CD4-positive, alpha-beta memory T cell (primary cell): ENCODE measurements at places on chromosomes 12 and 14.

GRCh38 chr12:108825201-108825950, 32.0 kb downstream of the SSH1 start:
- no peak for DNase-seq

DNA sequence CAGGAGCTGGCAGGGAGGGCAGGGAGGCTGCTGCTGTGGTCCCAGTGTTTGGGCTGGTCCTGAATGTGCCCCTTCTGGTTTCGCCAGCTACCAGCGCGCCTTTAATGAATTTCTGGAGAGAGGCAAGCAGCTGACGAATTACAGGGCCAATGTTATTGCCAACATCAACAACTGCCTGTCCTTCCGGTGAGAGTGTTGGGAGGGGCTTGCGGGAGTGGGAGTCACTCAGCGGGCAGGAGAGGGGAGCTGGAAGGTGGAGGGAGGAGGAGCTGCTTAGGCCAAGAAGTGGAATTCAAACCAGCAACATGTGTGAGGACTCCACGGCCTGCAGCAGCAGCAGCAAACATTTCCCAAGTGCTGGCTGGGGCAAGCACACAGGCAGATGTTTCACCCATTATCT, 7.7 kb downstream of the TNFAIP2 start:
- DNase-seq = no peak

DNA sequence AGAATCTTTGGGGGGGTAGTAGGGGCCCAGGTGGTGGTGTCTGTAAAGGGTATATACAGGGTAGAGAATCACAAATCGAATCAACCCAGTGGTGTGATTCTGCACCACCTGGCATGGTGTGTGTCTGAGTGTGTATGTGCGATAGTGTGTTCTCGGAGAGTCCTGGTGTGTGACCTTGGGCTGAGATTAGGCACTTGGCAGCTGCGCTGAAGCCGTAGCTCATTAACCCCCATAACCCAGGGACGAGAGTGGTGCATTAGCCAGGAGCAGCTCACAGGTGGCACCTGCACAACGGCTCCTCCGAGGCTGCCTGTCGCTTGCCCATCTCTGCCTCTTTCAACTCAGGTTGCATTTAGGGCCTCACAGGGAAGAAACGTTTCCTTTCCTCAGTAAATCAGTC, 15.6 kb upstream of the TESC start:
- DNase-seq = no peak

- DNase-seq = no peak
These were observed 84.9 kb upstream of the TRAF3 start for GRCh38 chr14:102692334-102692733.

DNA sequence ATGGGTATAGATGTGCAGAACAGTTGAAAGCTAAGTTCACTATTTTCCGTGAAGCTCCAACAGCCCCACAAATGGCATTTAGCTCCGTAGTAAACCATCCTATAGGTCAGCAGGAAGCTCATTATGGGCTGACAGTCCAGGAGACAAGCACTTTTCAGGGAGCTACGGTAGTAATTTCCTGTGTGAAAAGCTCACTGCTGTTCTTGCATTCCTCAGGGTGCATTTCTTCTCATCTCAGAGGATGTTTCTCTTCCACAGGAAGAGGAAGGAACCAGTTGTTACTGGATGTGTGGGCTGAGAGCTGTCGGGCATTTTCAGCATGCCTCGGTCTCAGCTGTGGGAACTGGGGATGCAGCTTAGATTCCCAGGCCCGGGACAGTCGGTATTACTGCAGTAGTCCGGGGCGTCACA, 72.8 kb downstream of the GALNT4 start:
- no peak for DNase-seq

DNA sequence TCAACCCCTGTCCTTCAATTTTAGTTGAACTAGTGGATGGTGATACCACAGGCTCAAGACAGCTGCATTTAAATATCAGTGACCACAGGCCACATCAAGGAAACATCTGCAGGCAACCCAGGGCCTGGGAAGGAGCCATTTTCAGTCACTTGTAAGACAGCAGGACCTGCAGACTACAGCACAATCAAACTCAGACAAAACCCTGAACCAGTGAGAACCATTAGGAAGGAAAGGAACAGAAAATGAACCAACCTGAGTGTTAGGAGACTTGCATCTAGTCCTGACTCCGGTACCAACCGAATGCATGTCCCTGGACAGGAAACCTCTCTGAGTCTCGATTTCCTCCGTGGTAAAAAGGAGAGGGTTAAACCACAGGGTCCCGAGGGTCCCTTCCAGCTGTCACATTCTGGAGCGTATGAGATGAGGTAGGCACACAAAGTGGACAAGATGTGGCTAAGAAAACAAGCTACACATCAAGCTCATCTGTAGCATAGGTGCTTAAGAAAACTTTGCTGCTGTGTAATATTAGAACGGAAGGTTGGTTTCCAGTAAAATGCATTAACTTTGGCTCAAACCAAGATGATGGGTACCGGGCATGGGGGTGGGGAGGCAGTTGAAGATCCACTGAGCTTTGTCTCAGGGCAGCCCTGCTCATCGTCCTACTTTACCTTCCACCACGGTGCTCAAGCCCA, 1.6 kb upstream of the CDKN1B start:
- DNase-seq = no peak

DNA sequence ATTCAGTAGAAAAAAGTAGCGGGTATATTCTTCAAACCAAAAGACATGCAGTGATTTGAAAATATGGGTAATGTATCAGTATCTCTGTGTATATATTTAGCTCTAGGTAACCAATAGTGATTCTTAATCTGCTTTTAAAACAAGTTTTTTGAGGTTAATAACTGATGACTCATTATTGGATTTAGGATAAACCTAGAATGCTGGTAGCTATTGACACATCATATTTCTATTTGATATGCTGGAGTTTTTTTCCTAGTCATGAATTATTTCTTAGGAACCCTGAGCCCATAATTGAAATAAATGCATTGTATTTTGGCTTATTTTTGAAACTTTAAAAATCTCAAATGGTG, 15.5 kb downstream of the ARF6 start:
- DNase-seq = no peak

GRCh38 chr12:96335270-96335669, 65.0 kb downstream of the CDK17 start:
- no peak for DNase-seq

- no peak for DNase-seq
These were observed 42.0 kb downstream of the KITLG start for GRCh38 chr12:88538250-88538649.

DNA sequence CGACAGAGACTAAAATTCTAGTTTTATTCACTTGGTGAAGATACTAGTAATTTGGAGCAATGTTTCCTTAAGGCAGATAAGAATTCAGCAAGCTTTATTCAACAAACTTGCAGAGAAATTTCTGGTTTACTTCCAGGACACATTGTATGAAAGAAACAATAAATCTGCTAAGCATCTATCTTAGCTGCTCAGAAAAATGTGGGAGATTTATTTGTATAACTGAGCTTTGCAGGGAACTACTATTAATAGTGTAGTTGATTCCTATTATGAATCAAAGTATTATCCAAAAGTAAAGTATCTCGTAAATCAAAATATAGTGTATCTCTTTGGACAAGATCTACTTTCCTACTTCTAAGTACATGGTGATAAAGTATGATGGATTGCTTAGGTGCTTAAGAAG, 239.4 kb upstream of the TMTC1 start:
- no peak for DNase-seq

GRCh38 chr12:85509857-85510256, 229.8 kb downstream of the ALX1 start:
- DNase-seq = no peak

- no peak for DNase-seq
These were observed 19.3 kb downstream of the DAD1 start for GRCh38 chr14:22569737-22570131.

DNA sequence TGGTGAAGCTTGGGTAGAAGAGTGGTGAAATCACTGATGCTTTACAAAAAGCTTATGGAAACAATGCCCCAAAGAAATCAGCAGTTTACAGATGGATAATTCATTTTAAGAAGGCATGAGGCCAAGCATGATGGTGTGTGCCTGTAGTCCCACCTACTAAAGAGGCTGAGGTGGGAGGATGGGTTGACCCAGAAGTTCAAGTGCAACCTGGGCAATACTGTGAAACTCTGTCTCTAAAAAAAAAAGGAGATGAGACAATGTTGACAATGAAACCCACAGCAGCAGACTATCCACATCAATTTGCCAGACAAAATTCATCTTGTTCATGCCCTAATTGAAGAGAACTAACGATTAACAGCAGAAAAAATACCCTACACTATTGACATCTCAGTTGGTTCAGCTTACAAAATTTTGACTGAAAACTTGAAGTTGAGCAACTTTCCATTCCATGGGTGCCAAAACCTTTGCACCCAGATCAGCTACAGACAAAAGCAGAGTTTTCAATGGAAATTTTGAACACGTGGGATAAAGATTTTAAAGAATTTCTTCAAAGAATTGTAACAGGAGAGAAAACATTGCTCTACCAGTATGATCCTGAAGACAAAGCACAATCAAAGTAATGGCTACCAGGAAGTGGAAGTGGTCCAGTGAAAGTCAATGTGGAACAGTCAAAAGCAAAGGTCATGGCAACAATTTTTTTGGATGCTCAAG, 26.7 kb downstream of the BTG1 start:
- DNase-seq = no peak

- DNase-seq = no peak
These were observed 47.0 kb downstream of the WDR89 start for GRCh38 chr14:63594455-63595372.

DNA sequence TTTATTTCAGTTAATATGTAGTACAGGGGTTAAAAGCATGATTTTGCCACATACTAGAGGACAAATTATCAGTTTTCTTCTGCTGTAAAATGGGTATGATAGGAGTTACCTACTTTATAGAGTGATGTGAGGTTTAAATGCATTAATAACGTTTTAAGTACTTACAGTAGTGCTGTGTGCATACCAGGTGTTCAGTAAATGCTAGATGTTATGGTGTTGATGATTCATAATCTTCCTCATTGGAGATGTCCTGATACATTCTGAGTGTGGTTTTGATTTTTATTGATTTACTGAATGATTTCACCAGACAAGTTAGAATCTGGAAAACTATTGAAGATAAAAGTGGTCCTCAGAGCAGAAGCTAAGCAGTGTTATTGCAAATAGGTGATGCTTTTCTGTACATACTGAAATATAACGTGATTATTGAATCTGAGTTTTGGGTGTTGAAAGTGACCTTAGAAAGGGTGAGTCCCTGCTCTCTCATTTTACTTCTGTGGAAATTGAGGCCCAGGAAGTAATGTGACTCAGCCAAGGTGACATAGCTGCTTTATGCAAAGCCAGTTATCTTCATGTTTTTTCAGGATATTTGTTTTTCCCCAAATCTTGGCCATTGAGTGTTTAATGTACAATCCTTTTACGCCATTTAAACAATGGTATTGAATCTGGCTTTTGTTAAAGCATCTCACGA, 54.7 kb downstream of the VRK1 start:
- no peak for DNase-seq

DNA sequence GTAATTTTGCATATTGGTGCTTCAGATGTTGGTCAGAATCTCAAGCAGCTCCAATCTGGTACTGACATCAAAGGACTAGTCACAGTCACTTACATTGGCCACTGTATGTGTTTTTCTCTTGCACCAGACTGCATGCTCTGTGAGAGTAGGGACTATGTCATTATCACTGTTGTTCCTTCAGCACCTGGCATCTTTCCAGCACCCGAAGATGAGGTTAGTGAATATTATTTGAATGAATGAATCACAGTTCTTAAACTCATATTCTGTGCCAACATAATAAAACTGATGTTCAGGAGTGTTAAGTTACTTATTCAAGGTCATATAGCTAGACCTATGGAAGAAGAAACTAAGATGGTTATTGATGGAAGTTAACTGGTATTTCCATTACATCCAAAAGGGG, 204.5 kb upstream of the TBX3 start:
- DNase-seq = no peak

DNA sequence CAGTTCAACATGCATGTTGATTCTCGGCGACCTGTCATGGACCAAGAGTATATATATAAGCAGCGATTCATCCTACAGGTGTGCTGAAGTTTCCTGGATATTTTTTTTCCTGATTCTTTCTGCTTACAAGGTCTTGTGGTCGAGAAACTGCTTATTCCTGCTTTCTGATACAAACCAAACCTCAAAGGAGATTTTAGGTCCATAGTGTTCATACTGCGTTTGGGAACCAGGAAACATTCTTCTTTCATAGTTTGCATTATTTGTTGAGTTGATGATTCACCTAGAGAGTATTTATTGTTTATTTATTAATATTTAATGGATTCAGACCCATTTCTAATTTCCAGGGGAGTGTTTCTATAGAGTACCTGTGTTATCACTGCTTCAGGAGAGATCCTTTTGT, 70.7 kb upstream of the ASPG start:
- no peak for DNase-seq

DNA sequence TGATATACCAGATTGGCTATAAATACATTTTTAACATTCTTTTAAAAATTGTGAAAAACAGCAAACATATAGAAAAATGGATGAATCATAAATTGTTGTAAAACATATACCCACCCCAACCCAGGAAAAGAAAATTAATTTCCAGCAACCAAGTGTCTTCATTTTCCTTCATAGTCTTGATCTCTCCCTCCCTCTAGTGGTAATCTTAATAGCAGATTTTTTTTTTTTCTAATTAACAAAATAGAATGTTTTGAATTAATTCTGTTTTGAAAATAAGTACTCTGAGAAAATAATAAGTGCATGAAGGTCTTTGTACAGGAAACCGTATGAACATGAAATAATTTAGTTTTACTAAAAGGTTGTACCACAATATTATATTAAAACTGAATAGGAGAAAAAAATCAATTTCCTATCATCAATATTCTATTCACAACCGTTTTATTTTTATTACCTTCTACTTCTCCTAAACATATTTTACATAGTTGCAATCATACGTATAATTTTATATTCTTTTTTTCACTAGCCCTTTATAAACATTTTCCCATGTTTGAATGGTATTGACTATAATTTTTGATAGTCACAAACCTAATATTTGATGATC, 7.0 kb downstream of the ETNK1 start:
- peak; percentile 38 for DNase-seq

GRCh38 chr14:31787377-31787776, 226.2 kb downstream of the NUBPL start:
- no peak for DNase-seq

DNA sequence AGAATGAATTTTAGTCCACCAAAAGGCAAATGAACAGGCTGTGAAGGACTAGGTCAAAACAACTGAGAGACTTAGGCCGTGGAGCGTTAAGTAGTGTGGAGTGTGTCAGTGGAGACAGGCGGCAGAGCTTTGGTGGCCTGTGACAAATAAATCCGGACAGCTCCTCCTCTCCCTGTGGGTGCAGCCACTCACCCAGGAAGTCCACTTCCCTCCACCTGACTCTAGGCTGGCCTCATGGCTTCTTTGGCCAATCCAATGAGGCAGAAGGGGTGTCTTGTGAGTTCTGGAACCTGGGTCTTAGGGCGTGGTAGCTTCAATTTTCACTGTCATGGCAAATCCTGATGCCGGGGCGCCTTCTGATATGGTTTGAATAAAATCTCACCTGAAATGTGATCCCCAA, 180.9 kb upstream of the C14orf180 start:
- DNase-seq = no peak

DNA sequence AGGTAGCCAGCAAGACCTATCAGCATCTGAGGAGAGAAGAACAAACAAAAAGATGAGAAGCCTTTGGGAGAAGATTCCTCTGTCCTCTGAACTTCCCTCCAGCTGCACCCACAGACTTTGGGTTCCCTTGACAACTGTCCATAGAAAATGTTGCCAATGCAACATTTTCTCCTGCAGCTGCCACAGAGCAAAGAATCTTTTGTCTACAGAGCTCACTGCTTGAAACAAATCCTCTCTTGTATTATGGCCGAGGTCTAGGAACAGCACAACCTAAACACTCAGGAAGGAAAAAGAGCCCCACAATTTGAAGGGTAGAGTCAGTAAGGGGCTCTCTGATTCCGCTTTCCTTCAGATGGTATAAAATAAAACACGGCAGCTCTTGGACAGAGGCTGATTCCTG, 14.3 kb downstream of the POMT2 start:
- no peak for DNase-seq
